ENCODE measurements at places on chromosomes 16 and 17.

- no peak for DNase-seq
These were observed 40.9 kb downstream of the SLFN5 start for GRCh38 chr17:35283767-35284166.

GRCh38 chr16:3810198-3810664 lies 70.3 kb downstream of the CREBBP start:
- DNase-seq: no peak

DNA sequence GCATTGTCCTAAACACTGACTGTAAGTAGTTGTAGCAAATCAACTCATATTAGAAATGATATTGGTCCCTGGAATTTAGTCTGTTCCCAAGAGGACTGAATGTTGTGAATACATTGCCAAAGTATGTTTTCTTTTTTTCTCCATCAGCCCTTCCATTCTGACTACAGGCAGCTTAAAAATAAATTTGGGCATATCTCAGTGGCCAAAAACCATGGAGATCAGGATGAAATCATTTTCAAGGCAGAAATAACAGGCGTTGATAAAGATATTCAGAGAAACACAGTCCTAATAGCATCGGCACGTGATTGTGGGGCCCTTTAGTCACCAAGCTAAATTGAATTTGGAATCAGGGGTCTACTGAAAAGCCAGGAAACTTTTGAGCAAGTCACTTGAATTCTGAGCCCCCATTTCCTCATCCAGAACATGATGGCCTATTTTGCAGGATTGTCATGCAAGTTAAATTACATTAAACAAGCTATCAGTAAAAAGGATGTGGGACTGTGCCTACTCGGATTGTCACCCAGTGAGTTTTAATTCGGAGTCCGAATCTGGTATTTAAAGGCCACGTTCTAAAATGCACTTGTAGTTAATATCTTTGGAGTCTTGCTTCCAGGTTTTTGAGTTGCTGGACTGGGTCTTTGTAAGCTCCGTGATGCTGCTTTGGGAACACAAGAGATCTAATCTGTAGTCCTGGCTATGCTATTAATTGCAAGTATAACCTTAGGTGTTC lies 17.1 kb downstream of the HLF start:
- DNase-seq: no peak

- DNase-seq: no peak
These were observed 5.0 kb upstream of the FADS6 start for GRCh38 chr17:74898376-74898946.

DNA sequence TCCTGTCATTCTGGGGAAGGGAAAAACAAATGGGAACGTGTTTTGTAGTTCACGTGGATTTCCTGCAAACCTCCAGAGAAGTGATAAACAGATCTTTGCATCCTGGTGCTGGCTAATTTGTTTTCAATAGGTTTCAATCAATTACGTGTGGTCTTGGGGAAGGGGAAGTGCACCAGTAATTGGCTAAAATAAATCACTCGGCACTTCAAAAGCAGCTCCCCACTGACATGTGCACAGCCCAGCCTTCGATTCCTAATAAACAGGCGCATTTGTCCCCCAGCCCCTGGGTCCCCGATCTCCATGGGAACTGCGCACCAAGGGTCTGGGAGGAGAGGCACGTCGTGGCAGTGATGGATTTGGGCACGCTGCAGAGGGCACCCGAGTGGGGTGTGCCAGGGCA lies 112.9 kb upstream of the GSE1 start:
- no peak for DNase-seq

DNA sequence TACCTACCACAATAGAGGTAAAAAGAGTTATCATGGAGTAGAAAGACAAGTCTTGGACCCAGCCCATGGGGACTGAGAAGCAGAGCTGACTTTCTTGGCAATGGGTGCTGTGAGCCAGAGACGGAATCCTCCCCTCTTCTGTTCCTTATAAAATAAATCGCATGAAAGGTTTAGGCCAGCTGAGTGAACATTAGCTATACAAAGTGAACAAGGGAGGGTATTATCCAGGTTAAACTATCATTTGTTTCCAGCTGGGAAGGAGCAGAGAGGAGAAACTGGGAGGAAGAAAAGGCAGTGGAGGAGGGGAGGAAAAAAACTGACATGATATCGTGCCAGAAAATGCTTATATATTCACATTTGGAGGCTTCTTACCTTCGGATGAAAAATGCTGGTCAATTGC lies 13.3 kb upstream of the PAFAH1B1 start:
- no peak for DNase-seq

GRCh38 chr16:66569827-66570405 lies 3.7 kb downstream of the CMTM1 start:
- DNase-seq: no peak

DNA sequence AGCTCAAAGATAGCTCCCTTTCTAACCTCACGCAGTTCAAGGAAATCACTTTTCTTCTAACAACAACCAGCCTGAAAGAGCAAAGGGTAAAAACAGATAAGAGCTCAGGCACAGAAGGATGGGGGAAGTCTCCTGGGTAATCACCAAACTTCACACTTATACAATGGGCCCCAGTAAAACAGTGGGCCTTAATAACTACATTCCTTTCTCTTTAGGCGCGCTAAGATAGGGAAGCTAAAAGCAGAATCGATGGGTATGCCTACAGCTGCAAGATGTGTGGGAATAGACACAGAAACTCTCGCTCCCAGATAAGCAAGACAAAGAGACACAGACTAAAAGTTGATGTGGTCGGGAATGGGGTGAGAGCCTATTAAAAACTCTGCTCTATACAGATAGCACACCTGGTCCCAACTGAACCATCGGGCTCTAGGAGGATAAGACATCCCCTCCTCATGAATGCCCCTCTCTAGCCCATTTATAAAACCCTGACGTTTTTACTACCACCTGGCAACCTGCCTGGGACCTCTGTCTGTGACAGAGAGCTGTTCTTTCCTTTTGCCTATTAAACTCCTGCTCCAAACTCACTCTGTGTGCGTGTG lies 826 bp downstream of the LYZL6 start:
- no peak for DNase-seq

GRCh38 chr17:77140878-77141767 lies at the start of gene SEC14L1:
TSS of gene SEC14L1 (plus strand) at chr17:77140969. CDS start at chr17:77143597, 2,628 bp downstream.
- peak; percentile 65 for DNase-seq

DNA sequence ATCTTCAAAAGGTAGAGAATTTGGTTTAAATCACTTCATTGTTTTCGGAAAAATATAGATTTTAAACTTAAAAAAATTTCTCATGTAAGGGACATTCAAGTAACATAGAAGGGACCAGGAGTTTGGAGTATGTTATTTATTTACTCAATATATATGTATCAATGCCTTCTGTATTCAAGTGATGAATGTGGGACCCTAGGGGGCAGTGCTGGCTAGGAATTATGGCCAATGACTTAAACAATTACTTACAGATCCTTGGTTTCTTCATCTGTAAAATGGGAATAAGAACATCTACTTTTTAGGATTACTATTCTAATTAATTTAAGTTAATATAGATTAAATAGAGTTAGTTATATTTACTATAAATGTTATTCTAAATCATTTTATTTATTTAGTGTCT lies 886.3 kb upstream of the RBFOX1 start:
- DNase-seq: no peak

DNA sequence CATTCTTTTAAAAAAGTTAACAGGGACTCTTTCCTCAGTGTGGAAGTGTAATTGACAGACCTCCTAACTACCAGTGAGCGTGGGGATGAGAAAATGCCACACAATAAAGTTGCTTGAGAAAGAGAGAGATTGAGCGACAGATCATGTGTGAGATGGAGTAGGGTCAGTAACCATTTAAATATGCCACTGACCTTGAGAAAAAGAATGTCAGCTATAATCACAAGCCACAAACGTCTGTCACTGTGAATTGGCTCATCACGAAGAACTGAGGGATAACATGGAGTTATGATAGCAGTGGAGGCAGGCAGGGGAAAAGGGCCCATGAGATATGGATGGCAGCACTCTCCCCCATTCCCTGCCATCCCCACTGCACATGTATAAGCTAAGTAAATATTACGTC lies 253.9 kb downstream of the SLC39A11 start:
- DNase-seq: no peak

DNA sequence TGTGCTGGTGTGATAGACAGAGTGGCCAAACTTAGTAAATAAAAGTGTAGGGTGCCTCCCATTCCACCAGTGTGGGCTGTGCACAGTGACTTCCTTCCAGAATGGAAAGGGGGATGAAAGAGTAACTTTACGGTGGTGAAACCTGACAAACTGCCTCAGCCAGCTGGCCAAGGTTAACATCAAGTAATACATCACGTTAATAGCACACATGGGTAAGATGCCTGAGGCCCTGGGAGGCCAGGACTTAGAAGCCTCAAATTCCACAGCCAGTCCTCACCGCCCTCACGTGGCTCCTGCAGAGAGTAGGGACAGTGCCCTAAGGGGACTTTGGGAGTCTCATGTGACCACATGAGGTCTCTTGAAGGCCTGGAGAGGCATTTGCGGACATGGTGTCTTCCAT lies 14.1 kb downstream of the RMI2 start:
- no peak for DNase-seq

DNA sequence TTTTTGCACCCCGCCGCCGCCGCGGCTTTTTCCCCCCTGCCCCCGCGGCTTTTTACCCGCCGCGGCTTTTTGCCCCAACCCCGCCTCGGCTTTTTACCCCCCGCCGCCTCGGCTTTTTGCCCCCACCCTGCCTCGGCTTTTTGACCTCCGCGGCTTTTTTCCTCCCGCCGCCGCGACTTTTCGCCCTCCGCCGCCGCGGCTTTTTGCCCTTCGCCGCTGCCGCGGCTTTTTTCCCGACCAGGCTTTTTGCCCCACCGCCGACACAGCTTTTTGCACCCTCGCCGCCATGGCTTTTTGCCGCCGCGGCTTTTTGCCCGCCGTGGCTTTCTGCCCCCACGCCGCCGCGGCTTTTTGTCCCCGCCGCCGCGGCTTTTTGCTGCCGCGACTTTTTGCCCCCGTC lies 137.0 kb upstream of the TP53TG3D start:
- DNase-seq: peak; percentile 23

DNA sequence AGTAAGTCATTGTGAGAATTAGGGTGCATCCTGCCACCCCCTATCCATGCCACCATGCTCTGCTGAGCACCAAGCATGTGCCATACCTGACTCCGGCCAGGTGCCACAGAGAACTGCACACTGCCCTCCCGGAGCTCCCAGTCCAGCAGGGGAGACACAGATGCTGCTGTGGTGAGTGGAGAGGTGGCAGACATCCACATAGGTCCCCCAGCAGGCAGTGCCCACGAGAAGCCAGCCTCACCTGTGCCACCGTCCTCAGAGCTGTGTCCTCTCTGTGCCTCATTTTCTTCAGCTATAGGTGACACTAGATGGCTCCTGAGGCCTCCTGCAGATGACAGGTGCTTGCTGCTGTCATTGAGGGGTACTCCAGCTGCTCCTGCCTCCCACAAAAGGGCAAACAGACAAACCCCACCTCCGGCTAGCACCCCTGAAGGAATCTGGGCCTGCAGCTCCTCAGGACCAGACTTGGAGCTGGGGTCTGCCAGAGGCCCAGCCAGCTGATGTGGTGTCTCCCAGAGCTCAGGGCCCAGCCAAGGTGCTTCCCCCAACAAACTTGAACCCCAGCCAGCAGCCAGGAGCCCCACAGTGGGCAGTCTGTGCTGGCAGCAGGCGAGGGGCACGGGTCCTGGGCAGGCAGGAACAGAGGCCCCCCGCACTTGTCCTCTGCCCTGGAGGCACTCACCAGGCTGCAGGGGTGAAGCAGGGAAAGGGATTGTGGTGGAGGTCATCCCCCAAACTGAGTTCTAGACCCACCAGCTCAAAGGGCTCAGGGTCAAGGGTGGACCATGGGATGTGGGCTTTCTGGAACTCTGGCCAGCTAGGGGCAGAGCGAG lies 17.1 kb downstream of the FOXJ1 start:
- DNase-seq: peak; percentile 20

DNA sequence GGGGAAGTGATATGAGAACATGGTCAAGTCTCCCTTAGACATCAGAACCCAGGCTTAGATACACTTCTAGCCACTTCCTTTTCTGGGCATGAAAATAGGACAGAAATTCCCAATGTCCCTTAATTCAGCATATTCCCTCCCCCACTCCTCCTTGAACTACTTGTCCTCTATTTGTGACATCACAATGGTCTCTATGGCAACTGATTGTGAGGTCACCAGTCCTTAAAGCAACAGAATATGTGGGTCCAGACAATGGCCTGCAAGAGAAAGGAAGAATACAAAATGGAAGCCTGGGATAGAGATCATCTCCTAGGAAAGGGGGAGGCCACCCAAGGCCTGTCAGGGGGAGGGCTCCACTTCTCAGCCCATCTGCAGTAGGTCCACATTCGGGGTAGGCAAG lies 6.7 kb upstream of the SEZ6 start:
- no peak for DNase-seq

GRCh38 chr17:83100220-83100852 lies 20.9 kb downstream of the METRNL start:
- DNase-seq: no peak

- DNase-seq: no peak
These were observed 65.4 kb upstream of the B4GALNT2 start for GRCh38 chr17:49067163-49067562.

GRCh38 chr16:72285728-72286127 lies 113.8 kb upstream of the PMFBP1 start:
- no peak for DNase-seq

DNA sequence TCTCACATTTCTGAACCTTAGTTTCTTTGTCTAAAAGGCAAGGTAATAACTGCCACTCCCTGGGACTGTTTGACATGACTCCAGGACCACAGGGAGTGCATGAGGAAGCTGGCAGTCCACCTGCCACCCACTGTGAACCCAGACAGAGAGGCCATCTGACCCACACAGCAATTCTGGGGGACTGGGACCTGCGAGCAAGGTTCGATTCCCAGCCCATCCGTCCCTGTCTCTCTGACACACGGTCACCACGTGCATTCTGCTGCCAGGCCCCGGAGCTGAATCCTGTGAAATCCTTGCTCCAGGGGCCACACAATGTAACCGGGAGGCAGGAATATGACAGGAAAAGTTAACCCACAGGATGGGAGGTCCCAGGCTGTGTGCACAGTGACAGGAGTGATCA lies 218.8 kb upstream of the FOXF1 start:
- no peak for DNase-seq

DNA sequence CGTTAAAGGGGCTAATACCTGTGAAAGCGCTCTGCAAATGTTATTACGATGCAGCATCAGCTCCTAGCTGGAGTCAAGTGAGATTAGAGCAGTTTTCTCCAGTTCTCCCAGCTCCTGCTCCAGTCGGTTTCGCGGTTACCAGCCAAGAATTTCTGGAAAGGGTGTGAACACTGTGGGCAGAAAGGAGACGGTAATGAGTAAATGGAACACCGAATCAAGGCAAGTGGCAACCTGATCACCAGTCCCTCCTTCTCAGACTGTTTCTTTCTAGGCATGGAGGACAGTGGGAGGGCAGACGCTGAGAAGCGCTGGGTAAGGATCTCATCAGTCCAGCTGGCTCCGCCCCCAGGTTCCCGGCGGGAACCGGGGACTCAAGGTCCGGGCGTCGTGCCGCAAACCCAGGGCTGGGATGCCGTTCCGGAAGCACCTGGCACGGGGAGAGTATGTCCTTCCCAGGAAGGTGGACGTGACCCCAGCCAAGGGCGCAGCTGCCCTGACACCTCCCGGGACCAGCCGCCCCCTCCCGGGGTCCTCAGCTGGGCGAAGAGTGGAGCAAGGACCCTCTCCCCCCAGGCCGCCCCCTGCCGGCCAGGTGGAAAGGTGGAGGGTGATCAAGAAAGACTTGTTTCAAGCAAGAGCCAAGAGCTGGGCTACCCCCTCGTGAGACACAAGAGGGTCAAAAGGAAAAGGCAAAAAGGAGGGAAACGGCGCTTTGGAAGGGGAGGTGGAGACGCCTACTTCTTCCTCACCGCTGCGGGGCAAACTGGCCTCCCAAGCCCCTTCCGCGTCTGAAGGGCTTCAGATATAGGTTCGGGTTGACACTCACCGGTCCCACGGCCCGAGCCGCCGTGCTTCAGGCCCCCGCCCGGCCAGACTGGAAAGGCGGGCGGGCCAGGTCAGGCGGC lies 481 bp downstream of the MYO19 start:
- peak; percentile 80 for DNase-seq
